Esophagus squamous epithelium (tissue), 5 donors: ENCODE measurements at places on chromosomes 11 and 22.

GRCh38 chr11:112599856-112600533 is 339.3 kb upstream of the PLET1 start:
- DNase-seq = no peak

DNA sequence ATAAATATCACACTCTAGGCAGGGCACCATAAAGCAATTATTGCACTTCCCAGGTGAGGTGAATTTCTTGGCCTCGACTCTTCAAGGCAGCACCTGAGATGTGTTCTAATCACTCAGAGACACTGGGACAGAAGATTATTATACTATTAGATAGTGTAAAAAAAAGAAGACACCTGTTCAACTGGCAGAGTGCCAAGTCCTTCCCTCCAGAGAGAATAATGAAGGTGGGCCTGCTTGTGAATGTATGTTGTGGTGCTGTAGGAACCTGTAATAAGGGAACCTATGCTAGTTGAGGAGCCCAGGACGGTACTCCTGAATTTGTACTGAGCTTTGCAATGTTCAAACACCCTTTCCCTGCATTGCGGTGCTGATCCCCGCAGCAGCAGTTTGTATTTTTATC is 107.5 kb downstream of the NXPE2 start:
- DNase-seq = no peak

DNA sequence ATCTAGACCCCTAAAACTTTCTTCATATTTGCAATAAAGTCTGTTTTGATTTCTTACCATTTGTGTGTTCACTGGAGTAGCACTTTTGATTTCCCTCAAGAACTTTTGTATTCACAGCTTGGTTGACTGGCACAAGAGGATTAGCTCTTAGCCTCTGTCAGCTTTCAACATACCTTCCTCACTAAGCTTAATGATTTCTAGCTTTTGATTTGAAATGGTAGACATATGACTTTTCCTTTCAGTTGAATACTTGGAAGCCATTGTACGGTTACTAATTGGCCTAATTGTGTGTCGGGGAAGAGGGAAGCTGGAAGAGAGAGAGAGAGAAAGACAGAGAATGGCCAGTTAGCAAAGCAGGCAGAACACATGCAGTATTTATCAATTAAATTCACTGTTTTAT is 180.5 kb downstream of the ARHGAP42 start:
- no peak for DNase-seq

GRCh38 chr11:116636341-116636929 is 136.4 kb downstream of the BUD13 start:
- DNase-seq = no peak

DNA sequence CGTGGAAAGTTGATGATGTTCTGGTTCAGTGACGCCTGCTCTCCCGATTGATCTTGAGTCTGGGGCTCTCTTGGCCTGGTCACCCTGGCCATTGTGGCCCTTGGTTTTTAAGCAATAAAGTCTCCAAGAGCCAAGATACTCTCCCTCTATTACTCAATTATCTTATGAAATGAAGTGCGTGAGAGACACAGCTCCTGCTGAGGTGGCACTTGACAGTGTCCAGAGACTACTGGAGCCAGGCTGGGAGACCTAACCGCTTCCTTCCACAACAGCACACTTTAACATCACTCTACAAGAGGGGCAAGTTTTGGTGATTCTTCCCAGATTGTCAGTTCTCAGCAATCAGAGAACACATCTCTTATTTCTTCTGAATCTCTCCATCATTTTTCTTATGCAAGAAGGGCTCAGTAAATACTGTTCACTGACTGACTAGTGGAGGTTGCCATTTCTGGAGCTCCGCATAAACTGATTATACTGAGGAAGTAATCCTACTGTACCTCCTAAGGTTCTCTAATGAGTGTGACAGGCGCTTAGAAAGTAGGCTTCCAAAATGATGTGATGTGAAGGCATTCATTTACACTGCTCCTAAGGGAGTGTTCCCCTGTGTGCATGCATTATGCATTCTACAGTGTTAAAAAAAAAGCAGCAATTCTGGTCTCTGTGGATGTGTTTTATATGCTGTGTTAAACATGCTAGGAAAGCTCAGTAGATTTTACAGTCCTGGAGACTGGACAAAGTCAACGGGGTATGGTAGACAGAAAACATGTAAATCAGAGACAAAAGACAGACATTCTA is 968.0 kb downstream of the OPCML start:
- no peak for DNase-seq

GRCh38 chr22:35367331-35367886 is 13.5 kb upstream of the HMOX1 start:
- DNase-seq = no peak

DNA sequence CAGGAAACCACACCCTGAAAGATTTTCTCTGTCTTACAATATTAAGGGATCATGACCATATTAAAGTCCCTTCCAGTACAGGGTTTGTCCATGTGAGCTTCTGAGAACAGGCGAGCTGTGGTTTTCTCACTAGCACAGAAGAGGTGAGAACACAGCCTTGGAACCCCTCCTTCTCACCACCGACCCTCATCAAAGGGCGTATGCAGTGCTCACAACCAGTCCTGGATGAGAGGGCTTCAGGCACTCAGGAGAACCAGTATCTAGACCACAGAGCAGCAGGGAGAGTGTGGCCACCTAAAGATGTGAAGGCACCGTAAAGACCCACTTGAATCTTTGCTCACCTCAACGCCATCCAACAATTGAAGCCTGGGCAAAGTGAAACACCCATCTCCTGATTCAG is 397.0 kb downstream of the ETS1 start:
- DNase-seq = no peak

GRCh38 chr11:132343445-132344175 is 973.2 kb downstream of the NTM start:
- DNase-seq = no peak

- DNase-seq = no peak
These were observed 37.2 kb upstream of the MOB2 start for GRCh38 chr11:1523779-1524178.

DNA sequence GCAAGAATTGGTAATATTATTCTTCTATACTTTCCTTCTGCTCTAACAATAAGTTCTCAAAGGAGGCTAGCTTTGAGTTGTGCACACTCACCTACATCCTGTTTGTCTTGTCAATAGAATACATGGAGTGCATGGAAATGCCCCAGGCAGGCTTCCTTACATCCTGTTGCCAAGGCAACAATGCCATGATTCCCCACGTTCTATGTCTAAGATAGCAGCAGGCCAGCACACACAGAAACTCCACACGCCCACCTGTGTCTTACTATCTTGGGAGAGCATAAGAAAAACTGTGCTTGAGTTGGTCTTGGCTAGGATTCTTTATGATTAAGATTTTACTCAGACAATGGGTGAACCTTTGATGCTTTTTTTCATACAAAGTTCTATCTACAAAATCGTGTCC is 379.2 kb downstream of the AASDHPPT start:
- DNase-seq = no peak

DNA sequence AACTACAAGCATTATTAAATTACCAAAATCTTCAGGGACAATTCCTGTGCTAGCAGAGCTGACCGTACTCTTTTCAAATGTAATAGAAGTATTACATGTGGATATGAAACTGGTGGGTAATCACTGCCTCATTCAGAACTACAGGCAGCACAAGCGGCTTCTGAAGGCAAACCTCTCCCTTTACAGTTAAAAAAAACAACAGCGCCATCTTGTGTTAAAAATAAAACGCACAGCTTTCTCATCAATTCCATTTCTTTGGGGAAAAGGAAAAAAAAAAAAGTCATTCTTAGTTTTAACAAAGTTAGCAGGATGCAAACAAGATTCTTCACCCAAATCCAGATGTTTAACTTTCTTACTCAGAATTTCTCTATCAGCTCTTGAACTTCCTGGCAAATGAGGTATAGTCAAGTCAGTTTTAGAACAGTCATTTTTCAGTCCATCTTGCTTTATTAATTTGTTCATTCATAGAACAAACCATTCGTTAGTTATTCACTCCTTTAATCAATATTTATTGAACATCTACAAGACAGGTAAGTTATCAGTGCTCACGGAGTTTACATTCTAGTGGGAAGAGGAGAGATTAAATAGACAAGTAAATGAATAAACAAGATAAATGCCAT is 331.8 kb upstream of the MPPED2 start:
- no peak for DNase-seq

GRCh38 chr11:106493751-106494150 is 416.3 kb downstream of the AASDHPPT start:
- DNase-seq = no peak

DNA sequence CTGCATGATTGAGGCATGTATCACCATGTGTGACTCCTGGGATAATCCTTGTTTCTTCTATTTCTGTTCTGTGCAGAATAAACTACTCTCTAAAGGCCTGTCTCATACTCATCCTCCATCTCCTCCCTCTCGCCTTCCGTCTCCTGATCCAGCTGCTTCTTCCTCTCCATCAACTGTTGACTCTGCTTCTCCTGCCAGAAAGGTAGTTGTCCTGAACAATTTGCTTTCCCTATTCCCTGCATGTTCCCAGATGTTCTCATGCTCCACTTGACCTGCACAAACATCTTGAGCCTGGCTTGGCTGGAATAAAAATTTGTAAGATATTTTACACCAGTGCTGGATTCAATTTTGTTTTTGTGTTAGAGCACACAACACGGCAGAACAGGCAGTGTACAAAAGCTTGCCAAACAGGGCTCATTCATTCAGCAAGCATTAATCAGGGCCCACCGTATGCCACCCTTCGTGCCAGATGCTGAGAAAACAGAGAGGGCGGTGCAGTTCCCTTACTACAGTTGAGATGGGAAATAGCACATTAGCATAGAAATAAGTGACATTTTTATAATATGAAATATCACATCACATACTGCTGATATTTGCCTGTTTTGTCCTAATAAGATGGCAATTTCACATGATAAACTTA is 133.3 kb upstream of the PARVA start:
- DNase-seq = no peak
